ENCODE measurements at places on chromosomes 3 and 15.

DNA sequence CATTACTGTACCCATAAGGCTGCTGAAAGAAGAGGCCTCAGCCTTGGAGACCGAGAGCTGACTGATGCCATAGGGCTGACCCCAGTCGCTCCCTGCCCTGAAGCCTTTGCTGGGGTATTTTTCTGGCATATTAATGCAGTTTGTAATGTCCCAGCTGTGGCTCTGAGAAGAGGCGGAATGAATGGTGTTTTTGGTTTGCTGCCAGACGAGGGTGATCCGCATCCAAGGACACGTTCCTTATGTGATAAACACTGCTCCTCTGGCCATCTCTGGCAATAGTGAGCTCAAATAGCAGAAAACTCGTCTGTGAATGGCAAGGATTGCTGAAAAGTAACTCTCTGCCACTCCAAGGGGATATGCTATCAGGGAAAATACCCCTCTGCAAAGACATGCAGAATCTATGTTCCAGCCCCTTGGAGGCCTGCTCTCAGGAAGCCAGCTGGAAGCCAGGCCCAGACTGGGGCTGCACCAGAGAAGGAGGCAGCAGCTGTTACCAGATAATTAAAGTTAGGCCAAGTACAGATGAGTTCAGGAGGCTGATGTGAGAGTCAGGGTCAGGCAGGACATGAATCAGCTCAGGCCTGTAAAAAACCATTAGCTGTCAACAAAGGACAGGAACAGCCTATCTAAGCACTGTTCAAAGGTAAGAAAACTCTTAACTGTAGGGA is 28.9 kb upstream of the KLHL6 start:
- no peak for DNase-seq

- DNase-seq = no peak
Measured at GRCh38 chr3:116148881-116149851, 296.1 kb downstream of the LSAMP start.

DNA sequence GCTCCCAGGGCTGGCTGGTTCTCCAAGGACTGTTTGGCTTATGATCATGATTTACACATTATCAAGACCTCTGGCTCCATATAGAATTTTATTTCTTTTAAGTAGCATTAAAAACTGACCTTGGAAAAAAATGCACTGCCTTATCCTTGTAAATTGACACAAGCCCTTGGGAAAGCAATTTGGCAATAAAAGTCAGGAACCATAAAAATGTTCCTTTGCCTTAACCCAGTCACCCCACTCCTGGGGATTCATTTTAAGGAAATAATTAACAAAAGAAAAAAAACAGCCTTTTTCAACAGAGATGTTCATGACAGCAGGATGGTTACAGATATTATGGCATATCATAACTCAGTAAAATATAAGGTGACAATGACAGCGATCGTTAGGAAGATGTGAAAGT is 51.6 kb upstream of the NR2E3 start:
- no peak for DNase-seq

DNA sequence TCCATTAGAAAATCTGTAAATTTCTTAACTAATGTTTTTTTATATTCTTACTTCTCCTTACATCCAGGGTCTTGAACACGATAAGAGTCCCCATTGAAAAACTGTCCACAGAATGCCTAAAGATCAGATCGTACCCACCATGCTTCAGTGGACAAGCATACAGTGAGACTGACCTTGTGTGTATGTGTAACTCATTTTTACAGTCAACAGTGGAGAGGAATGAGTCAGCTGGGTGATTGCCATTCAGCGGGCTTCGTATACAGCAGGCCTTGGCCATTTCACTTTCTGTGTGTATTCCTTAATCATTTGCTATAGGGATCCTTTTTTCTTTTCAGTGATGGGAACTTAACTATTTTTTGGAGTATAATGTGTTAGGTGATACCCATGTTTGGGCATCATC is 10.6 kb downstream of the PARP14 start:
- DNase-seq = no peak

- DNase-seq = no peak
Measured at GRCh38 chr3:93906245-93906644, 67.5 kb downstream of the PROS1 start.

DNA sequence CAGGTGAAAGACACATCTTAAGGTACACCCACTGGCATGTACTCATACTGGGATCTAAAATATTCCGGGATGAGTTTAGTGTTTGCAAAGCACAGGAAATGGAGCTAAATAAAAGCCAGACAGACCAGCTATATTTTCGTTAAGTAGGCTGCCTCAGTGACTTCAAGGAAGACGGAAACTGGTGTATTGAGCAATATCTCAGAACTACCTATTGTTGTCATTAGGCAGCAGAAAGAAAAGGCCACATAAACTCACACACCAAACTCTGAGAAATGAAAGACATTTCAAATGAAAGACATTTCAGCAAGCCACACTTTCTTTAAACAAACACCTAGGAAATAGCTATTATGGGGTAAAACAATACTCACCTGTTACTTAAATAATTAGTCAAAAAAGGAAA is 761.7 kb upstream of the SEMA6D start:
- DNase-seq = no peak

GRCh38 chr3:148079370-148079769 is 618.3 kb upstream of the AGTR1 start:
- no peak for DNase-seq

DNA sequence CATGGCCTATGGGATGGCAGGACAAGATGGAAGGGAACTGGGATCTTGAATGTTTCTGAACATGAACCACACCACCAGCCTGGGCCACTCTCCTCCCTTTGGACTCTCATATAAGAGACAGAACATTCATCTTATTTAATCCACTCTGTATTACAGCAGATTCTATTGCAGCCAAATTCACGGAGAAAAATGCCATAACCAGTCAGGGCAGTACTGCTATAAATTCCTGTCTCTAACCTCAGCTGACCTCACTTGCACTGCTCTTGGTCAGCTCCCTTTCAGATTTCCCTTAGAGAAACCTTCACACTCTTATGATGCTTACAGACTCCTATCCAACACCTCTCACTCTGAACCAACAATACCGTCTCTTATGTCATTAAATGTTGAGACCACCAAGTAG is 101.4 kb downstream of the RYK start:
- no peak for DNase-seq

GRCh38 chr3:188217726-188218125 is 63.8 kb downstream of the LPP start:
- DNase-seq = no peak

- no peak for DNase-seq
Measured at GRCh38 chr3:183448369-183449128, 20.1 kb upstream of the MCF2L2 start.

DNA sequence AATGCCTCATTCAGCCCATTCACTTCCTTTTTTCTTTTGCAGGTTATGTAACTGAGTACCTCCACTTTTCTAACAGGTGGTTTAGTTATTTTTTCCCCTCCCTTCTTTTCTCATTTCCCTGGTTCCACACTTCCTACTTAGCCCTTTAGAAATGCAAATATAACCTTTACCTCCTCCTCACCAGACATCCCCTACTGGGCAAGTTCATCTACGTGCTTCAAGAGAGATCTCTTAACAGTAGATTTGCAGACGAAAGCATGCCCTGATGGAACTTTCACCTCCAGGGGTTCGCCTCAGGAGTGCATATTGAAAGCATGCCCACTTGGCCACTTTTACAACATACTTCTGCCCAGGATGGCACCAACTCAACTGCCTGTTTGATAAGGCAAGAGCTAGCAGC is 314.1 kb upstream of the LRRC3B start:
- no peak for DNase-seq
